ENCODE measurements at places on chromosomes 5 and 9. TPM values are rescaled to one million over a fixed set of nuclear protein-coding genes. Genes with fewer than 3 reads are reported as not detected.
A peak's percentile ranks its signal among the peaks of the same experiment; 100 is the strongest.

The IL3 gene
- total RNA-seq = not detected

The RETREG1 gene
- 3.0 TPM for total RNA-seq

DNA sequence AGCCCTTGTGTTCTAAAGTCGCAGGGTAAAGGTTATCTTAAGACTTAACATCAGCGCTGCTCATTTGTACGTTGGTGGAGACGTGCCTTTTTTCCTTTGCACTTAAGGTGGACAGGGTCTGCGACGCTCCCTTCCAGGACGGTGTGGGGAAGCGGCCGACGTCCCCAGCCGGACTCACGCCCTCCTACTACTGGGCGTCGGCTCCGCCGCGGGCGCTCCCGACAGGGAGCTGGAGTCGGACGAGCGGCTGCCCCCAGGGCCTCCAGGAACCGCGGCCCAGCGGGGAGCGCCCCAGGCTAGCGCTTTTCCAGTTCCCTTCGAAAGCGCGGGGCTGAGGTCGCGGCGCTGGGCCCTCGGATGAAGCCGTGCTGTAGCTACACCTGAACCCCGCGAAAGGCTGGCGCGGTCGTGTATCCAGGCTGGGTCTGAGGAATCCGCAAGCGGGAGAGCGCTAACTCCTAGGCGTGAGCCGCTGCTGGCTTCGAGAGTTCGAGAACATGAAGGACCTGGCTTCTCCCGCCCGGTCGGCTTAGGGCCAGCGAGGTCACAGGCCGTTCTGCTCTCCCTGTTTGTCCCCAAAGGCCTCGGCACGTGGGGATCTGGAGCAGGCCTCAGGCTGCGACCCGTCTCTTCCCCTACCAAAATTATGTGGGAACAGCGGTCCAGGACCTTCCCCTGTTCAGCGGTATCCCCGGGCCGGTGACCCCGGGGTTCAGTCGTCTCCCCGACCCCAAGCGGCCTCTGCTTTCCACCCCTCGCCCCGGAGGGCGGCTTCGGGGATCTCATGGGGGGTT is 3.8 kb upstream of the DMRT3 start:
- no peak overlapping the region for H3K27ac ChIP-seq
- H3K4me1 ChIP-seq = peaks cover 74% of the 10 kb centered on the region
- peak; percentile 47 for DNase-seq

GRCh38 chr9:14932231-14932630 is 22.0 kb upstream of the FREM1 start:
- H3K4me3 ChIP-seq = no peak overlapping the region
- no peak overlapping the region for H3K27ac ChIP-seq
- no peak for DNase-seq
- peaks cover 24% of the 10 kb centered on the region for H3K4me1 ChIP-seq

DNA sequence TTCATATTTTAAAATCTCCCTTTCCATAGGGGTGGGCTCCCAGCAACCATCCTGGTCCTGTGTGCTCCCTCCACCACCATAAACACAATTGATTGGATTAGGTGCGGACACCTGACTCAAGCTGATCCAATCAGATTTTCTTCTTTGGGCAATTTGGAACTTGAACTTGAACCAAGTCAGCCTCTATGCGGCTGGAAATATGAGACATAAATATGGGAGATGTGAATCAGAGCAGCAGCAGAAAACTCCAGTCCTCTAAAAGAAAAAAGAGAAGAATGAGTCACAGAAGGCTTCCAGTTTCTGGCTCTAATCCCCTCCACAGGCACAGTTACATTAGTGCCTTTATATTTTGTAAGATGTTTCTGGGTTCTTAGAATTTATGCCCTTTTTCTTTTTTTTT is 306.6 kb downstream of the MLLT3 start:
- no peak overlapping the region for H3K27ac ChIP-seq
- H3K4me3 ChIP-seq = no peak overlapping the region
- no peaks in the 10 kb centered on the region for H3K36me3 ChIP-seq
- no peak for DNase-seq
- H3K27me3 ChIP-seq = no peaks in the 10 kb centered on the region

GRCh38 chr5:163401271-163401670 is 36.1 kb upstream of the CCNG1 start:
- H3K36me3 ChIP-seq = no peaks in the 10 kb centered on the region
- H3K27me3 ChIP-seq = no peaks in the 10 kb centered on the region
- no peaks in the 10 kb centered on the region for H3K4me1 ChIP-seq
- DNase-seq = no peak
